Amniotic stem cell (primary cell): ENCODE measurements at places on chromosomes 1 and 21.

GRCh38 chr1:64234714-64235113, 31.3 kb downstream of the UBE2U start:
- no peak for DNase-seq

GRCh38 chr1:167185062-167185461, 35.6 kb upstream of the POU2F1 start:
- no peak for DNase-seq

DNA sequence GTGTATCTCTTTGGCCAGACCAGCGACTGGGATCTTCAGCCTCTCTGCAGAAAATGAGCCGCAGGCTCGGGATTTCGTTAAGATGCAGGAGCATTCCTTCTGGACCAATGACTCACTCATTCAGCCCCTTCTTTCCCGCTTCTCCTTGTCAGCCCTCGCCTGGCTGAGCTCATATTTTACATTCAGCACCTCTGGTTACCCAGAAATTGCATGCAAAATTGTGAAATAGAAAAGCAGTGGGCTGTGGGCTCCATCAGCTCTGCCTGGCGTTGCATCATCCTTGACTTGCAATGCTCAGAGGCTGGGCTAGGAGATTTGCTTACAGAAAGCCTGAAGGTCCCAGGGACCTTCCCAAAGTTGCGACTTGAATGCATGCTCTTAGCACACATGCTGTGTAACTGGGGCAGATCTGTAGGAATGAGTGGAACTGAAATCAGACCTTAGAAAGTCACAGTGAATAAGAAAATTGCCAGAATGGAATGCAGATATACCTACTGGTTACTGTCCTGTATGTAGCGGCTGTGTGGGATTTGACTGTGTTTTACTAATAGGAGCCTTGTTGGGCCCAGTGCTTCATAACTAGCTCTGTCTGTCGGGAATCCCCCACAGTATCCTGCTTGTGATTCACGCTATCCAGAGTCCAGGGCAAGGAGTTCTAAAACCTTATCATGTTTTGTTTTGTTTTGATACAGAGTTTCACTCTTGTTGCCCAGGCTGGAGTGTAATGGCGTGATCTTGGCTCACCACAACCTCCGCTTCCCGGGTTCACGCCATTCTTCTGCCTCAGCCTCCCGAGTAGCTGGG, 444.8 kb downstream of the KIF26B start:
- DNase-seq, result peak; percentile 86

DNA sequence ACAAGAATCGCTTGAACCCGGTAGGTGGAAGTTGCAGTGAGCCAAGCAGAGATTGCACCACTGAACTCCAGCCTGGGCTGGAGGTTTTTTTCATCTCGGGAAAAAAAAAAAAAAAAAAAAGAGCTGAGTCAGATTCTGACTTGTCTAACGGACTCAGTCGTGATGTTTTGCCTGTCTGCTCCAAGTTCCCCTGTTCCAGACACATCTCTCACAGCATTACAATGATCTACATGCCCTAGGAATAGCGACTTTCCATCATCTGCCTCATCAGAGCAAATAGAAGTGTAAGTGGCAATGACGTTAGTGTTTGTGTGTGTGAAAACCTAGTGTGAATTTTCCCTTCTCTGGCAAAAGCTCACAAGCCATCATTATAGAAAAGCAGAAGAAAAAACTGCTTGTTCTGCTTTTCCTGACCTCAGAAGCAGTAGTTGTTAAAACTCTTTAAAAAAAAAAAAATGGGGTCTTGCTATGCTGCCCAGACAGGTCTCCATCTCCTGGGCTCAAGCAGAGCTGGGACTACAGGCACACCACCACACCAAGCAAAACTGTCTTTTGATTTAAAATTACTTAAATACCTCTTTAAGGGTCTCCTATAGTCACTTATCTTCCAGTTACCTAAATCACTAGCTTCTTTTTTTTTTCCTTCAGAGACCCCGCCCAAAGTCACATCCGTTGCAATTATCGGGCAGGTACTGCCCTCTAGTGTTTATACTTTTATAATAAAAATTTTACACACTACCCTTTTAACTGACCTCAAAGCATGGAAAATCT, 37.3 kb downstream of the PLEKHO1 start:
- DNase-seq, result peak; percentile 37

DNA sequence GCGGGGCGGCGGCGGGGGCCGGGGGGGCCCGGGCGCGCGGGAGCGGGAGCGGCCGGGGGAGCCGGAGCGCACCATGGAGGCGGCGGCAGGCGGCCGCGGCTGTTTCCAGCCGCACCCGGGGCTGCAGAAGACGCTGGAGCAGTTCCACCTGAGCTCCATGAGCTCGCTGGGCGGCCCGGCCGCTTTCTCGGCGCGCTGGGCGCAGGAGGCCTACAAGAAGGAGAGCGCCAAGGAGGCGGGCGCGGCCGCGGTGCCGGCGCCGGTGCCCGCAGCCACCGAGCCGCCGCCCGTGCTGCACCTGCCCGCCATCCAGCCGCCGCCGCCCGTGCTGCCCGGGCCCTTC, 546 bp downstream of the SKI start:
- no peak for DNase-seq

- DNase-seq, result no peak
Observed at GRCh38 chr1:14240265-14240664, 358.2 kb upstream of the KAZN start.

- no peak for DNase-seq
Observed at GRCh38 chr21:41369920-41370839, 8.4 kb downstream of the MX2 start.

- no peak for DNase-seq
Observed at GRCh38 chr21:45917241-45917640, 64.3 kb upstream of the COL6A1 start.

DNA sequence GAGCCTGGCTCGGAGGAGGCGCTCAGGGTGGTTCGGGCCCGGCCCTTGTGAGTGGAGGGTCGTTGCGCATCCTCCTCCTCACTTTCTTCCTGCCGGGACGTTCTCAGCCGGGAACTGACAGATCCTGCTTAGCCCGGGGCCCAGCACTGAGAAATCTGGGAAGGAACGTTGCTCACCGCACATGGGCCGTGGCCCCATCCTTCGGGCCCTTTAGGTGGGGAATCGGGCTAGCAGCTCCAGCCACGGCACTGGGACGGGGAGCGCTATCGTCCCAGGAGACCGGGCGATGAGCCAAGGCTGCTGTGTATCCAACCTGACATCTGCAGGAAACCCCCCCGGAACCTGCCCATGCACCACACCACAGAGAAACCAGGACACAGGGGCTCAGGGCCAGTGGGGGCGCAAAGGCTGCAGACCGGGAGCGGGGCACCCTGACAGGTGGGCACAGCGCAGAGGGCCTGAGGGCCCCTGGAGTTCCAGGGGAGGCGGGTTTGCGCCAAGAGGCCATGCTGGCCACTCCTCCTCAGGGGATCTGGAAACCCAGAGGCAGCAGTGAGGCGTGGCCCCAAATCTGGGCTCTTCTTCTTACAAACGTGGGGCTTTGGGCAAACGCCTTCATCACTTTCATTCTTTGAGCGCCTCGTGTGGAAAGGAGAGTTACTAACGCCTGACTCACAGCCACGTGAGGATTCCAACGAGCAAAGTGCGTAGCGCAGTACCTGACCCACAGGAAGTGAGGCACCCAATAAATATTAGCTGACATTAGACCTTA, at the start of gene SH2D5:
Gene SH2D5 (minus strand): TSS at position 116 of the 772 bp plus-strand sequence. CDS start 4,659 bp downstream, outside the sequence.
- DNase-seq, result peak; percentile 91

GRCh38 chr21:36704281-36704957, 5.5 kb downstream of the SIM2 start:
- no peak for DNase-seq

GRCh38 chr1:29121516-29121935, 2.2 kb downstream of the TMEM200B start:
- DNase-seq, result no peak

DNA sequence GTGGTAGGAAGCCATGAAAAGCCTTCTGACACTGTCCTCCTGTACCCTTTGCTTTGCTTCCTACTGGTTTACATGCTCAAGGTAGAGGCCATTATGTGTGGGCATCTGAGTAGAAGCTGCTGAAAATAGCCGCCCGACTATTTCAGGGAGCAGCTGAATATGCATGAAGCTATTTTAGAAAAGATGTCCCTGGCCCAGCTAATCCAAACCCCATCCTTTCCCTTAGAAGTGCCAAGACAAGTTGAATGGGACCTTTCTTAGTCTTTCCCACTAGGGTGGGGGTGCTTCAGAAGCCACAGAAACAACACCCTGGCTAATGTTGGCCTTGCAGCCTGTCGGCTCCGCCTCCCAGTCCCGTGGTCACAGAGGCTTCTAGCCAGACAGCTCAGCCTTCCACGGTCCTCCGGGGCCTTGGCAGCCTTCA, 205.1 kb upstream of the EDN2 start:
- DNase-seq, result no peak

- no peak for DNase-seq
Observed at GRCh38 chr1:226353698-226354525, 44.9 kb upstream of the LIN9 start.

- DNase-seq, result no peak
Observed at GRCh38 chr1:74767490-74767889, 34.5 kb downstream of the TYW3 start.

- DNase-seq, result no peak
Observed at GRCh38 chr21:16468184-16468583, 738.4 kb downstream of the USP25 start.

DNA sequence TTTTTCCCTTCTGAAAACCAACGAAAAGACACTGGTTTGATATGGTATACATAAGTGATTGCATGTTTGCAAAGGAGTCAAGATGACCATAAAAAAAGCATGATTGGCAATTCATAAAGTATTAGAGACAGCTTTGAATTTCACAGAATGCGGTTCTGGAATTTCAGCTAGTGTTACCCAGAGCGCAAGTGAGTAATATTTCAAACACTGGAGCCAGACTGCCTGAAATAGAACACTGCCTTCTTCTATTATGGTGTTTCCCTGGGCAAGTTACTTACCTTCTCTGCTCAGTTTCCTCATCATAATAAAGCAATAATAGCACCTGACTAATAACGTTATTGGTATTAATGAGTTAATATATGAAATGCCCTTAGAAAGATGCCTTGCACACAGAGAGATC, 54.7 kb downstream of the NEGR1 start:
- no peak for DNase-seq

DNA sequence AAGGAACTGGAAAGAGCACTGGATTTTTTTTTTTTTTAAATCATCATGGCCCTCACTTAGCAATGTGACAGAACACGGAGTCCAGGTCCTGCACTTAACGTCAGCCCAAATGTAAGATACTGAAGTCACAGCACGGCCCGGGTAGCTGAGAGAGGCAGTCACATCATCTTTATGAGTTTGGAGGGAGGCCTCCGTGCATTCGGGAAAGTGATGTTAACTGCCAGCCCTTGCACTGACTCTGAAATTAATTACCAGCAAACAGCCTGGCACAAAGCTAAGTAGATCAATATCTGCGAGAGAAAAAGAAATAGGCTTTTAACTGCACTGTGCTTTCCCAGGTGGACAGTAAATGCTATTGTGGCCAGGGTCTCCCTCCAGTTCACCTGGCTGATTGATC, 109.5 kb upstream of the ADAR start:
- DNase-seq, result no peak

DNA sequence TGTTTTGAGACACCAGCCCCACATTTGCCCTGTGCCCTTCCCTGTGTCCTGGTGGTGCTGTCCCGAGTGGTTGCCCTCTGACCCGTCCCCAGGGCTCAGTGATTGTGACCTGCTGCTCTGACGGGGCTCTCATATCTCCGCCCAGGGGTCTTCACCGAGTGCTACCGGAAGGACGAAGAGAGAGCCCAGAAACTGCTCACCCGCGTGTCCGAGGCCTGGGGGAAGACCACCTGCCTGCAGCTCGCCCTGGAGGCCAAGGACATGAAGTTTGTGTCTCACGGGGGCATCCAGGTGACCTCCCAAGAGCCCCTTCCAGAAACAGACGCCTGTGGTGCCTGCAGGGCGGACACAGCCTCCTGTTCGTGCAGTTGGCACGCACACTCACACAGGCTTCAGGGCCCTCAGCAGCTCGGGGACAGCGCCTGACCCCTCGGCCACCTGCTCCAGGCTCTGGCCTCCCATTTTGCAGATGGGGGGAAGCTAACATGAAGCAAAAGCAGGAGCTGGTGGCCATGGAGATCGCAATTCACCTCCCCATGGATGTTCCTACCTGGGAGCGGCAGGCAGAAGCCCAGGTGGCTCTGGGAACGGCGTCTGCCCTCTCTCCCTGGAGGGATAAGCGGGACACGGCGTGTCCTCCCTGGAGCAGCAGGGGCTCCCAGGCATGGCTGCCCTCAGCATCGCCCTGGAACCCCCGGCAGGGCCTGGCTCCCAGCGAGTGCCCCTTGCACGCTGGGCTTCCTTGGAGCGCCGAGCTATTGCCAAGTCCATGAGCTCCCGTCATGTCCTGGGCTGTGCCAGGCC, 45.9 kb downstream of the TRPM2 start:
- DNase-seq, result no peak

GRCh38 chr1:39288735-39289465, 84.4 kb downstream of the MACF1 start:
- DNase-seq, result no peak

DNA sequence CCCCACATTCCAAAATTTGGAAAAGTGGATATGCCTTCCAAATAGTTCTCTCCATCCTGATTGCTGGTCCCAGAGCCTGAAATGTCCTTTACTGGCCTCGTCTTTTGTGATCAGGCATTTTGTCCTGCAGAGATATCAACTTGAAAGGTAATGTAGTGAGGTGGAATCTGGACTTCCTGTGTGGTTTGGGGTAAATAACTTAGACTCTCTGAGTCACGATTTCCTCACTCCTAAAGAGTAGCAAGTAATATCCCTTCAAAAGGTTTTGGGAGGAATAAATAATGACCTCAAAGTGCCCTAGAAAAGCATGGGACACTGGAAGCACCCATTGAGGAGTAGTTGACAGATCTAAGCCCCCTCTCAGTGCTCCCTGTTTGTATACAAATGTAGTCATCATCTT, 426.6 kb downstream of the OMA1 start:
- no peak for DNase-seq

GRCh38 chr1:40806731-40807695, 23.4 kb downstream of the KCNQ4 start:
- no peak for DNase-seq

DNA sequence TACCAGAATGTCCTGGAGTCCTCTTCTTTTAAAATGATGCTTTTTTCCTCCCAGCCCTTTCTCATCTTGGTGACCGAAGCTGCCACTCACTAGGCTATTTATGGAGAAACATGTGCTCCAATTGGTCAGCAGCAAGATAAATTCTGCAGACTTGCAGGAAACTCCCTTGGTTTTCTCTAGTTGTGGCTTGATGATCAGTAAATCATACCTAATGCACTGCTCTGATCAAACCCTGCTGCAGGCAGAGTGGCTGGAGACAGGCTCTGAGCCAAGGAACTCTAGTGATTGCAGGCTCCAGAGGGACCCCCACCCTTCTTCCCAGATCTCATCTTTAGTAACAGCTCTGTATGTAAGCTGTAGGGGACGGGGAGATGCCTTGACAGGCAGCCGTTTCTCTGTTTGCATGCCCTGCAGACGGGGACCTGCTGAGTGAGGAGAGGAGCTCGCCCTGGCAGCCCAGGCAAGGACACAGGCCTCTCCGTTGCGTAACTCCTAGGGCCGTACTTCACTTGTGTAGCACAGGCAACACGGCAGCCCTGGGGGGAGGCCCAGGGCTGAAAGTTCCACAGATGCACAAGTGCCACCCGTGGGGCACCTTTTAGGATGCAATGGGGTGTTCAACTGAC, 14.5 kb downstream of the SLC6A17 start:
- no peak for DNase-seq
